GM20000 (cell line): ENCODE measurements at places on chromosomes 2 and 18.

- no peak for DNase-seq
Observed at GRCh38 chr2:28411166-28411755, 18.6 kb downstream of the FOSL2 start.

DNA sequence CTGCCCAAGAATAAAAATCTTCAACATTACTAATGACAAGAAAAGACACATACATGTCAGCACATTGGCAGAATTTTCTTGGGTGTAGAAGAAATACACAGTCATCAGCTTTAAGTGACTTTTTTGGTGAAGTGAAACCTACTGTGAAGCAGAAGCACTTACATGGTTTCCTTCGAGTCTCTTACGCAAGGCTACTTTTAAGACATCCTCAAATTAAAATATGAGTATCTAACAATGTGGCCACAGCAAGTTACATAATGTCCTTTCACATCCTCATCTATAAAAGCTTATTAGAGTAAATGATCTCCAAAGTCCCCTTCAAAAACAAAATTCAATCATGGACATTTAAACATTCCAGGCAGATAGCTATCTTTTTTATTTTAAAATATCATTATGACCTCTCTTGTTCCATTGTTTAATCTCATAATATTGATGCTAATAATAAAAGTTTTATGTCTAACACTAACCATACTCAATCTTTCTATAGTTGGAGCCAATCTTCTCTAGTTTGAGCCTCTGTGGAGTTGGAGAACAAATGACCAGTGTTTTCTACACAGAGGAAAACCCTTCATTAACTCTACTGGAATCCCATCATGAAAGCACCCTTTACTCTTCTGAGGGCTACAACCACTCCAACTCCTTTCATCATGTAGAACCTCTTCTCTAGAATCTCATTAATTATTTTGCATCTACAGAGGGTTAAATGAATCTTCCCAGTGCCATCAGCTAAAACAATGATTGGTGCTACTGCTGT is 182.2 kb upstream of the ZFP36L2 start:
- DNase-seq, result peak; percentile 45

- DNase-seq, result peak; percentile 87
Observed at GRCh38 chr2:26846334-26847306, 1.3 kb upstream of the DPYSL5 start.

DNA sequence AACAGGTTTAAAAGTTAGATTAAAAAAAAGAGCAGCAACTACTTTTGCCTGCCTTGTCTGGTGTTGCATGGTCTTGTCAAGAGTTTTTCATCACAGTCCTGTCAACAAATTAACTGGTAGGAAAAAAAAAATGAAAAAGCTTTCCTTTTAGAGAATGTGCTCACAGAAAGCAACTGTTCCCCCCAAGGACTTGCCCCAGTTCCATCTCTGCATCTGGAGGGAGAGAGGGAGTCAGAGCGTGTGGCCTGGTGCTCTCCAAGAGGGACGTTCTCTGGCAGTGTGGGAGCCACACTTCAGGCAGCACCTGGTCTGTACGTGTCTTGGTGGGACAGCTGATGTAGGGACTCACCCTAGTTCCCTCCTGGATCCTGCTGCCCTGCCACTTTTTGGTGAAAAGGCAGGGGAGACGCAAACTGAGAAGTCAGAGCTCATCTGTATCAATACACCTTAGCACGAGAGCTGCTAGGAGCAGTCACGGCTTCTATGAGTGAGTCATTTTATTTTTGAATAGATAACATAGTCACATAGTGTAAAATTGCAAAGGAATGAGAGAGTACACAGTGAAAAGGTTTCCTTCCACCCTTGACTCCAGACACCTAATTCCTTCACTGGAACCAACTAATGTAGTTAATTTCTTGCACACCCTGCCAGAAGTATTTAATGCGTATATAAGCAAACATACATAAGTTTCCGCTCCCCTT is 172.5 kb upstream of the MGAT5 start:
- no peak for DNase-seq

DNA sequence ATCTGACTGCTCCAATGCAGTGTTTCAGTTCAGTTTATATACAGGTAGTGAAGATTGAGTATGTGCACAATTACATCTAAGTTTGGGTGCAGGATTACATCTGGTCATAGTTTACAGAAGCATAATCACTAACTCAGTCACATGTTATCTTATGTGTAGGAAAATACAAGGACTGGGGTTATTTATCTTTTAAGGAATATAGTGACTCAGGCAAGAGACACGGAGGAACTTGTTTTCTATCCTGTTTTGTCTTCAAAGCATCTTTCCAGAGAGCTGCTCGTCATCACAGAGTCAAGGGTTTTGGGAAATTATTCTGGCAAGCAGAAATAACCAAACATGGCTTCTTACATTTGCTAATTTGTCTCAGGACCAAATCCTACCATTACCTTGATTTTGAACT is 1371.5 kb upstream of the TMEFF2 start:
- no peak for DNase-seq
